ENCODE measurements at places on chromosomes 6 and 20.

DNA sequence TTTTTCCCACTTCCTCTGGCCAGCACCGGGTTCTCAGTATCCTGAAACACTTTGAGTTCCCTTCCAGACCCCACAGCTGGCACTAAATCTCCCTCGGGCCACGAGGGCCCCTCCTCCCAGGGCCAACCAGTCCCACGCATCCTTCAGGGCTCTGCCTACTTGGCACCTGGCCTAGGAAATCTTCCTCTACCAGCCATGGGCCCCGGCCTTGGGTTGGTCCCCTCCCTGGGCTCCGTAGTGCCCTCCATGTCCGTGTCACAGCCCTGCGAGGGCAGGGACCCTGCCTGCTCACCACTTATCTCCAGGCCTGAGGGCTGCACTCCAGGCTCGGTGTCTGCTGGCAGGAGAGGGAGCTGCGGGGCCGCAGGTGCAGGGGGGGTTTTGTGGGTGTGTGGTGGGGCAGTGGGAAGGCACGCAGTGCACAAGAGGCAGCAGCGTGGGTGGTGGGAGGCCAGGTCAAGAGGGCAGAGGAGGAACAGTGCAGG is 48.8 kb upstream of the CDH22 start:
- DNase-seq, result no peak

GRCh38 chr6:105836889-105837288 is 249.2 kb upstream of the PRDM1 start:
- no peak for DNase-seq

DNA sequence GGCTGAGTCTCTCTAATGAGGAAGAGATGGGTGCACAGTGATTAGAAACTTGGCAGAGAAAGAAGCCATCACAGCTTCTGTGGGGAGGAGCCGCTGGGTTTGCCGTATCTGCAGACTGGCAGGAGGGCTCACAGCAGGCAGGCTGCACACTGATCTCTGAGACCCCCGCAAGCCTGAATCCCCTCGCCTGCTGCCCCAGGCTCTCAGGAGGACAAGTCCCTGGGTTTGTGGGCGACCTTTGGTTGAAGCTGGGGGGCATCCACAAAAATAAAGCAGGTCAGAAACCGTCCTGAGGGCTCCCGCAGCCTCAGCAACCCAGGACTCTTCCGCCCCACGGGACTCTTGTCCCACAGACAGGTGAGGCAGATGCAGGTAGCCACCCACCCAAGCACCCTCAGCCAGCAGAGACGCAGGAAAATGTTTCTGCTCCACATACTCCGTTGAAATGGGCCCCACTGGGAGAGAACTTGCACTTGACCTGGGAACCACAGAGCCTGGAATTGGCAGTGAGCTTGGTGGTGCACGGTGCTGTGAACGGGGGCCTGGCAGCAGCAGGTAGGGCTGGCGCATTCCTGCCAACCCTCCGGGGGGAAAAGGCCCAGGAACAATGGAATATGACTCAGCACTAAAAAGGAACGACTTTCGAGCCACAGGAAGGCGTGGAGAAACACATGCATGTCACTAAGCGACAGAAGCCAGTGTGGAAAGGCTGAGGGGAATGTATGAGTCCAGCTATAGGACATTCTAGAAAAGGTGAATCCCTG is 89.9 kb downstream of the YTHDF1 start:
- DNase-seq, result no peak

DNA sequence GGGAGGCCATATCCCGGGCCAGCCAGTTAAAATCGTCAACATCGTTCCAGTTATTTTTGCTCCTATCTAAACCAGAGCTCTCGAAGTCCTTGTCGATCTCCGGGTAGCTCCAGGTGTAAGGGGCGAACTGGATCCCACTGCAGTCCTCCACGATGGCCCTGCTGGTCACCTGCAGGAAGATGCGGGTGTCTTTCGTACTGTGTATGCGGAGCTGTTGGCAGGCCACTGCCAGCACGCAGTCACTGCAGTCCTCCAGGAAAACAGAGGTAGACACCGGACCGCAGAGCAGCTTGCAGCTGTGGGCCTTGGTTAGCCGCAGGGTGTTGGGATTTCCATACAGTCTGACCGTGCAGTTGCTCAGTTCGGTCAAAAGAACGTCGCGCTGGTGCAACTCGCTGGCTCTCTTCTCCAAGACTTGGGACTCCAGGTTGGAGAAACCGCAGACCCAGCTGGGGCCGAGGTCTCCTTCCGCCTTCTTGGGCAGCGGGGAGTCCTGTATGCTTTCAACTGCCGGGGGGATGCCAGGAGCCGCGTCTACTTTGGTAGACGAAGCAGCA is 742 bp downstream of the TBCC start:
- DNase-seq, result no peak

GRCh38 chr6:105775095-105775494 is 311.0 kb upstream of the PRDM1 start:
- DNase-seq, result no peak

DNA sequence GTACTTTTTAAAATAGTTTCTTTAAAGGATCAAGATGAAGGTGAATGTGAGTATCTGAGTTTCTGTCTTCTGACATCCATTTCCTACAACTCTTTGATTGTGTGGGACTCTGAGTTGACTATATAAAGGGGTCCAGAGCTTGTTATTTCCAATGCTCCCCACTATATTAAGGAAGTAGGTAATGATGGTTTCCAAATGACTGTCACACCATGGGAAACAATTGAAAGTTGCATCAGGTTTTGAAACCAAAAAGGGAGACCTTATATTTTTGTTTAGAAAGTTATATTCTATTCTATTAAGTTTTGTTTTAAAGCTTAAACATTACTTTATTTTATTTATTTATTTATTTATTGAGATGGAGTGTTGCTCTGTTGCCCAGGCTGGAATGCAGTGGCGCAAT is 11.2 kb downstream of the CASS4 start:
- no peak for DNase-seq

GRCh38 chr20:48031122-48031521 is 245.8 kb upstream of the SULF2 start:
- DNase-seq, result no peak

- DNase-seq, result no peak
Measured at GRCh38 chr6:73042892-73043291, 182.4 kb downstream of the KHDC1L start.

DNA sequence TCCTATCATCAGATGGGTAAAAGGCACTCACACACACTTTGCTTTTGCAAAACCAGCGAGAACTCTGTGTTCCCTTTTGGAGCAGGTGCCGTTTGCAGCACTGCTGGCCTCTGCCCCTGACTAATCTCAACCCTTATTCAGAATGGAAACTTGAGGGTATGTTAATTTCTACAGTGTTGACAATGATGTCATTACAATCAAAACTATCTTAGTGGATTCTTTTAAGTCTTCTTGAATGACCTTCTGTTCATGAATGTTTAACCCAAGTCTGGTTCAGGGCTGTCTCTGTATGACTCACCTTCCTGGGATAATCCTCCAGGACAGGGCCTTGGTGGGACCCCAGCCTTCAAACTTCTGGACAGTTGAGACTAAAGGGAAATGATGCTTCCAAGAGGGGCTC is 197.9 kb downstream of the CDH4 start:
- DNase-seq, result no peak

- no peak for DNase-seq
Measured at GRCh38 chr6:53581173-53581773, 36.4 kb upstream of the GCLC start.

GRCh38 chr6:4359108-4359730 is 223.8 kb upstream of the ECI2 start:
- DNase-seq, result no peak

- DNase-seq, result no peak
Measured at GRCh38 chr20:4071178-4071693, 55.9 kb upstream of the RNF24 start.

DNA sequence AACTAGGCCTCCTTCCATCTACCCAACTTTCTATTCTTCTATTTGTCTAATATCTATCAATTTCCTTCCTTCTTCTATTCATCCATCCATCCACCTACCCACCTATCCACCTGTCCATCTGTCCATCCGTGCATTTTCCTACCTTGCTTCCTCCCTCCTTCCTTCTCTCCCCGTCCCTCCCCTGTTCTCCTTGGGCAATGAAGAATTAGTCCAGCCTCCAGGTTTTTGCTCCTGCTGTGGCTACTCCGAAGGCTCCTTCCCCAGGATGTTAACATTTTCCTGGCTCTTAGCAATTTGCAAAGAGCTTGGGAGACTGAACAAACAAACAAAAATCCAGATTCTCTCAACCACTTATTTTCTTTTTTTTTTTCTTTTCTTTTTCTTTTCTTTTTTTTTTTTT is 81.6 kb downstream of the KCNB1 start:
- DNase-seq, result no peak

DNA sequence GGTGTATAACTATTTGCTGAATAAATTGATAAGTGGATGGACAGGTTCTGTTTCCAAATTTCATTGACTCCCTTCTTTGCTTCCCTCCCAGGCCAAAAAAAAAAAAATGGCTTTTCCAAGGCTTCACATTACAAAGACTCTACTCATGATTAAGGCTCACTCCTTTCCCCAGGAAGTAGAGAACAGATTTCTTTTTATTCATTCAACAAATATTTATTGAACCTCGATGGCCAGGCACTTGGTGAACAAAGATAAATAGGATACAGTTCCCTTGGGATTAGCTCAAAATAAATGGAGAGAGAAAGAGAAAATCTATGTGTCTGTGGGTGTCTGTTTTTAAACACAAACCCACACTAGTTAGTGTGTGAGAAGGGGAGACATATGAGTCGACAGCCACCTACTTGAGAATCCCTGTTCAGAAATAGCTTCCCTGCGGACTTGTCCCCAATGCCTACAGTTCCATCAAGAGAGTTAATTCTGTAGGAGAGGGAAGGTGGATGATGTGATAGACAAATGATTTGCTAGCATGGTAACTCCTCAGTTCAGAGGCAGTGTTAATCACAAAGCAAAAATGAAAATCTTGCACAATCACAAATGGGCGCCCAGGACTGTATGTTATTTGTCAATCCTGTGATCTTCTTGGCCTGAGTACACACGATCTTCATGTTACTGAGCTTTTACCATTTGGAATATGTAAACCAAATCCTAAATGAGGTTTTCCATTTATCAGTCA is 20.3 kb downstream of the TRAF3IP2 start:
- DNase-seq, result no peak

GRCh38 chr6:117237561-117237960 is 27.8 kb upstream of the VGLL2 start:
- DNase-seq, result no peak

- DNase-seq, result no peak
Measured at GRCh38 chr6:7731294-7731693, 5.4 kb downstream of the BMP6 start.

DNA sequence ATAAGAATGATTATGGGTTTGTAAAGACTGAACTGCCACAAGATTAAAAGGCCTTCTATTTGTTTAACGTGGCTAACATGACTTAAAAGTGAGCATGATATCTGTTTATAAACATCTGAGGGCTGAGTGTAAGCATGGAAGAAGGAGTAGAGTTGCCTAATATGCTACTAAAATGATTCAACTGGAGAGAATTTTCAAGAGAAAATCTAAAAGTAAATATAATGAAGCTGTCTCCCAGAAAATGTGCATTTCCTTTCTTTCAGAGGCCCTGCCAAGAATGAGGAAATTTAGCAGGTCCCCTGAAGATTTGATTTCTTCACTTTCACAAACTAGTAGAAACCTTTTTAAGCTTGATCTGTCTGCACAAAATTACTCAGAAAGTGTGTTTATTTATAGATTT is 4.2 kb upstream of the EYA4 start:
- DNase-seq, result no peak

DNA sequence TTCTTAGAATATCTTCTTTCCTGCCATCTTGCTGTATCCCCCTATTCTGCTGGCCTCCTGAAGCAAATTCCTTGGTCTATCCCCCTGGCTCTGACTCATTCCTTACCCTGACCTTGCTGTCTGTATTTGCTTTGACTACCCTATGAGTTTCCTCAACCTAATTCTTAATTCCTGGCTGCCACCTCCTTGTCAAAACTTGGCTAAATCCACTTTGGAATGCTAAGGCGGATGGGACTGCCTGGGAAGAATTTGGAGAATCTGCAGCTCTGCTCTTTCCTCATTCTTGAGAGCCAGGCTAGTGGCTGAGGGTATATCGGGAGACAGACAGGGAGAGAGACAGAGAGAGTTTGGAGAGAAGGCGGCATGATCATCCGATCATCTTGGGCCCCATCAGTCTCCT is 24.4 kb downstream of the CAP2 start:
- no peak for DNase-seq

GRCh38 chr20:11101243-11101642 is 427.4 kb upstream of the JAG1 start:
- DNase-seq, result no peak

DNA sequence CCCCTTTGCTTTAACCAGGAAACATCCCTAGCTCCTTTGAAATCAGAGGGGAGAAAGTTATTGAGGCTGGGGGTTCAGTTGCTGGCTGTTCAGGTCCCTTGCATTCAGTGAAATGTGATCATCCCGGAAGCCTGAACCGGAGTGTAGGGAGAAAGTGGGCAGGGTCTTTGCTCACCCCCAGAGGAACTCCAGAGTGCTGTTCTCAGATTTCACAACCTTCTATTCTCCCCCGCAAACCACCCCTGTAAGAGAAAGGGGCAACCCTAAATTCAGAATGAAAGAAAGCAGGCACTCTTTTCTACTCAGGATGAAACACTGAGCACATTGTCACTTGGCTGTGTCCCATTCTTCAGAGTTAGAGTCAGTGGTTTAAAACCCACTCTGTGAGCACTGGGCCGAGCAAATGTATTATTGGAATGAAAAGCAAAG is 139.8 kb downstream of the KHDC1L start:
- no peak for DNase-seq

DNA sequence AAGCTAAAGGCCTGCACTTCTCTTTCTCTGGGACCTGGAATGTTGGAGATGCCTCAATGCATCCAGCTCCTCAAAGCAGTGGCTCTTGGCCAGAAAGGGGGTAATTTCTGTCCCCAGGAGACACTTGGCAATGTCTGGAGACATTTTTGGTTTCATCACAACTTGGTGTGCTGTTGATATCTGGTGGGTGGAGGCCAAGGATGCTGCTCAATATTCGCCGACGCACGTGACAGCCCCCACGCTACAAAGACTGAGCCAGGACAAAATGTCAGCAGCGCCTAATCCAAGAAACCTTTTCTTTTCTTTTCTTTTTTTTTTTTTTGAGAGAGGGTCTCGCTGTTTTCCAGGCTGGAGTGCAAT is 79.8 kb downstream of the SULF2 start:
- no peak for DNase-seq

- no peak for DNase-seq
Measured at GRCh38 chr20:32920066-32920465, 61.3 kb downstream of the EFCAB8 start.

- DNase-seq, result no peak
Measured at GRCh38 chr6:137334884-137335283, 115.7 kb upstream of the IFNGR1 start.

- DNase-seq, result no peak
Measured at GRCh38 chr6:7919871-7920270, 9.3 kb upstream of the TXNDC5 start.

Data from cortex of kidney (tissue), 1 donor.